ENCODE measurements at places on chromosomes 5 and 9. TPM values are rescaled to one million over a fixed set of nuclear protein-coding genes. Genes with fewer than 3 reads are reported as not detected.
A peak's percentile ranks its signal among the peaks of the same experiment; 100 is the strongest.

BTNL8 gene
- polyA plus RNA-seq = not detected

TAF11L5 gene
- not detected for polyA plus RNA-seq

TUBB4B gene
- polyA plus RNA-seq = 439 TPM

PTGES gene
- not detected for polyA plus RNA-seq

GRCh38 chr5:32523625-32524024, 61.7 kb upstream of the SUB1 start:
- H3K4me1 ChIP-seq = no peaks in the 10 kb centered on the region
- no peaks in the 10 kb centered on the region for H3K27me3 ChIP-seq
- no peak overlapping the region for H3K27ac ChIP-seq

DNA sequence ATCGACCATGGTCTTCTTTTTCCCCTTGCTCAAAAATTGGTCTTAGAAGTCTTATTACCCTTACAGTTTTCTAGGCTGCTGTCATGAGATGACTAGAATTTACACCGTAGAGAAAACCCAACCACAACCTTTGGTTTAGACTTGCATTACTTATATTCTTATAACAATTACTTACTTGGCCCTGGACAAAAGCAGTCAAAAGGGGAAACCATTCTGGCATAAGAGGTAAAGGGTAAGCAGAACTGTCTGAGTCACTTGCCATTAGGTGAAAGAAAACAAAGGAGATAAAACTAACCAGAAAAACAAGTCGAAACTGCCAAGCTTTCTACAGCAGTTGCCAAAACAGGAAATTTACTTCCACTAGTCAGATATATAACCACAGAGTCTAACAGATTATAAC, 17.9 kb downstream of the TMEM245 start:
- no peaks in the 10 kb centered on the region for H3K27me3 ChIP-seq
- no peaks in the 10 kb centered on the region for H3K36me3 ChIP-seq
- H3K27ac ChIP-seq = peak overlapping the region; percentile 75
- peak; percentile 93 for DNase-seq
- peaks cover 54% of the 10 kb centered on the region for H3K4me1 ChIP-seq

All from endothelial cell of umbilical vein (primary cell).